ENCODE measurements at places on chromosomes 7 and 10.

GRCh38 chr7:114934713-114935112, 12.8 kb downstream of the MDFIC start:
- DNase-seq, result no peak

DNA sequence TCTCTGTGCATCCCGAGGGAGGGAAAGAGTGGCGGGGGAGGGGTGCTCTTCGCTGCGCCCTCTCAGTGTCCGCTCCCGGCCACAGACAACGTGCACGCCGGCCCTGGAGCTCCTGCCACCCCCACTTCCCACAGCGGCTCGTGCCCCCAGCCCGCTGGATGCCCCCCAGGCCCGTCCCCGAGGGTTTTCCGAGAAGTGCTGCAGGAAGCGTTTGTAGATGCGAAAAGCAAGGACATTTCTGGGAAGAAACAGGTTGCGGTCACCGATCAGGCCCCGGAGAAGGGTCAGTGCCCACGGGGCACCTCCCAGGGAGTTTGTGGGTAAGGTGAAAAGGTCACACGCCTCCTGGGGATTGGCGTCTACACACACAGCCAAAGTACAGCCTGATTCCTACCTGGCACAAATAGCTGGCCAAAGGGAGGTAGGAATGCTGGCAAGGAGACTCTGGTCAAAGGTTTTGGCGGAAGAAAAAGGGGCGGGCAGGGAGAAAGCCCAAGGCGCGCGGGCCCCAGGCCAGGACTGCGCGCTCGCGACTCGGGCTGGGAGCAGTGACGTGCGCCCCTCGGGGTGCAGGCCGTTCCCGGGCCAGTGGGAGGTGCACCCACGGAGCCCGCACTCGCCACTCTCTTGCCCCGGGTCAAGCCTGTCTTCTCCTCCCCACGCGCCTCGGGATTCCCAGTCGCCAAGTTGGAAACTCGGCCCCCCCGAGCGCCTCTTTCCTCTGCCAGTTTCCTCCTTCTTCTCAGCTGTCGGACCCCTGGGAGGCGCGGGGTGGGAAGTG, 1.5 kb upstream of the NRP1 start:
- DNase-seq, result no peak

DNA sequence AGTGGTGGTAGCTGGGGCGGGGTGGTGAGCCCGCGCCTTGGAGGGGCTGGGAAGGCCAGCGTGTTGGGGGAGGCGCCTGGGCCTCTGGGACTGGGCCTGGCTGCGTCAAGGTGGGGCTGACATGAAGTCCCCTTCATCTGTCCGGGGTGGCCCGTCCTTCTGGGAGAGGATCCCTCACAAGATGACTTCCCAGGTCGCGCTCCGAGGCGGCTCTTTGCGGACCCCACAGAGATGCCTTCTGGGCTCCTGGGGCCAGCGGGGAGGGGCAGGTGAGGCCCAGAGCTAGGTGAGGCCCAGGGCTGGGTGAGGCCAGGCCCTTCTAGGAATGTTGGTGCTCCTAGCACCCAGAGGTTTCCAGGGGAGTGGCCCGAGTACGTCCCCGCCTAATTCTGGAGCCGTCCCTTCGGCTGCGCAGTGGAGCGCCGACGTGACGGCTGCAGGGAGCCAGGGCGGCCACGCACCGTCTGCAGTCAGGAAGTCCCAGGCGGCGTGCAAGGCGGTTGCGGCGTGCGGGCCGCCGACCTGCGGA, 58.2 kb upstream of the NUPR2 start:
- DNase-seq, result no peak

DNA sequence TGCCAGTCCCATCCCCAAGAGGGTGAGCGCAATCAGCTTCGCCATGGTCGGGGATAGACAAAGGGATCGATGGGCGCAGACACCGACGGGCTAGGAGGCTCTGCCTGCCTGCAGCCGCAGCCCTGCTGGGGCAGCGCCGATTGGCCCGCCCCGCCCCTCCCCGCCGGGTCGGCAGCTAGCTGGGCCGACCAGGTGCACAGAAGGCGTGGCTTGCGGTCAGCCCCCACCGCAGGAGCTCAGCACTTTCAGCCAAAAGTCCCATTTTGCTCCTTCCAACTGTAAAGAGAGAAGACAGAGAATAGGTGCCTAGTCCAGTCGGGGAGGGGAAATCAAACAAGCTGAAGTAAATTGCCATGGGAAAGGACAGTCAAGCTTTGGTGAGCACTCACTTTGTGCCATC, at the start of gene PON1:
PON1 (minus strand) TSS at position 102 of the 400 bp plus-strand sequence; CDS start at position 45, 57 bp downstream.
- DNase-seq, result no peak

GRCh38 chr10:74927701-74928100, 101.3 kb downstream of the KAT6B start:
- no peak for DNase-seq

- no peak for DNase-seq
Measured at GRCh38 chr7:159062569-159062968, 82.1 kb downstream of the VIPR2 start.

DNA sequence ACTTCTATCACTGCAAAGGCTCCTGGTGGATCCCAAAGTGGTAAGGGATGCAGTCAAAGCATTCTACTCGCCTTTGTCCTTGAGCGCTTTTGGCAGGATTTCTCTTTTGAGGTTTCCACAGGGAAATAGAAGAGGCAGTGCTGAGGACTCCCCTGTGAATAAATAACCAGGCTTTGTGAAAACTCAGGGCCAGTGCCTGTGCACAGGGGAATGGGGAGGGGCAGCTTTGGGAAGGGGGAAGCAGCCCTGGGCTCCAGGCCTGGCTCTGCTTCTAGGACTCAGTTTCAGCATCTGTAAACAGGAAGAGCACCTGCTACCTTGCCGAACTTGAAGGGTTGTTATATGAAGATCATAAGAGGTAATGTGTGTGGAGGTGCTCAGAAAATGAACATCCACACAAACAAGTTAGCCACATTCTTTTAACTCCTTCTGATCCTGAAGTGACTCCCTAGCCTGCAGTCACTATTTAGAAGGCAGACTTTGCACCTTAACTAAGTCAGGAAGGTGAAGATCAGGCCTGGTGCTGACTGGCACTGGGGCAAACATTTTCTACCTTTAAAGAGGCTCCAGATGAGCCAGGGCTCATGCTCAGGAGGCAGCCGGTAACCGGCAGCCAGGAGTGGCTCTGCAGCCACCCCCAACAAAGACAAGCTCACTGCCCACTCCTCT, 22.5 kb upstream of the MMP21 start:
- DNase-seq, result no peak

DNA sequence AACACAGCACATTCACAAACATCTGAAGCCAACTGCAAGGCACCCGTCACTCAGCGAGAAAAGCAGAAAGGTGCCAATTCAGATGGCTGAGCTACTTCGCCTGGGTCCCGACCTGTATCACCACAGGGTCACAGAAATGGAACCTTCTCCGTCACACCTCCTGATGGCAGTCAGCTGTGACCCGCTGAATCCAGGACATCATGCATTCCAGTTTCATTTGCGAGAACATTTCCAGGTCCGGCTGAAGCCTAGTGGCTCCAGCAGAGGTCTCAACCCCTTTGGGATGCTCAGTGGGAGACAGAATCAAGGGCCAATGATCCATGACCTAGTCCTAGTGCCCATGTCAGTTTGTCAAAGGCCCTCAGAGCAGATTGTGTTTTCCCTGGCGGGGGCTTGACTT, 193.6 kb upstream of the KLF14 start:
- DNase-seq, result no peak

DNA sequence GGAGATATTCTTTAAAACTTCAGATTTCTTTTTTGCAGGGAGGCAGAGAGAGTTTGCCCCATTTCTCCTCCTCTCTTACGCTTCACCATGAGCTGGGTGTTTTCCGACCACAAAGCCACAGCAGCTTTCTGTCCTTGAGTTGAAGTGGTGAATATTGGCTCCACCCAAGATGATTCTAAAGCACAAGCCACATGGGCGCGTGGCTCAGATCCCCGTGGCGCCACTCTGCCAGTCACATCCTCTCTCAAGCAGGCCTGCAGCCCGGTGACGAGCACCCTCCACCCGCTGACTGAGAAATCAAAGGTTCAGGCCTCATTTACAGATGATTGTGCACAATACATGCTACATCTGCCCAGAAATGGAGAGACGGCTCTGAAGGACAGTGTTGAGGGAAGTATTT, 27.6 kb upstream of the RNF32 start:
- no peak for DNase-seq

GRCh38 chr10:86601956-86602602, 52.3 kb upstream of the OPN4 start:
- DNase-seq, result no peak

GRCh38 chr10:103569896-103570295, 76.4 kb downstream of the NEURL1 start:
- DNase-seq, result no peak

GRCh38 chr7:156903232-156903909, 10.4 kb upstream of the LMBR1 start:
- no peak for DNase-seq

DNA sequence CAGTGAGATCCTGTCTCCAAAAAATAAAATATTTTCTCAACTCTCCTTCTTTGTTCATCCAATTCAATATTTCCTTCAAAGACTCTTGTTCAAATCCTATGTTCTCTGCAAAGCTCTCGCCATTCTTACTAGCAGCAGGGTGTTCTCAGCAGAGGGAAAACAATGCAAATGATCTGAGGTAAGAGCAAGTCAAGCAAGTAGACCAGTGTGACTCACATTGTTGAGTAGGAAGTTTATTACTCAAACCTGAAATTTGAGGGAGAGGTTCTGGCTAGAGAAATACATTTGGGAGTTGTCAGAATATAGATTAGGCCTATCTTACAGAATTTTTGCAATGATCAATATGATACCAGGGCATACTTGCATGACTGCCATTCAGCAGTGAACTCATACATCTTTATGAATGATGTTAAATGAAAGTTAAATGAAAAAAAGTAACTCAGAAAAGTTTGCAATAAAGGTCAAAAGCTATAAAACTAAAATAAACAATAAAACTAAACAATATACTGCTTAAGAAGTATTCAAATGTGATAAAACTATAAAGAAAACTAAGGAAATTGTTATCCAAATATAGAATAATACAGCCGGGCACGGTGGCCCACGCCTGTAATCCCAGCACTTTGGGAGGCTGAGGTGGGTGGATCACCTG, 5.8 kb downstream of the IDE start:
- DNase-seq, result no peak

- DNase-seq, result no peak
Measured at GRCh38 chr7:128132426-128133069, 101.3 kb upstream of the LRRC4 start.

- no peak for DNase-seq
Measured at GRCh38 chr10:75751232-75751631, 319.8 kb downstream of the LRMDA start.

DNA sequence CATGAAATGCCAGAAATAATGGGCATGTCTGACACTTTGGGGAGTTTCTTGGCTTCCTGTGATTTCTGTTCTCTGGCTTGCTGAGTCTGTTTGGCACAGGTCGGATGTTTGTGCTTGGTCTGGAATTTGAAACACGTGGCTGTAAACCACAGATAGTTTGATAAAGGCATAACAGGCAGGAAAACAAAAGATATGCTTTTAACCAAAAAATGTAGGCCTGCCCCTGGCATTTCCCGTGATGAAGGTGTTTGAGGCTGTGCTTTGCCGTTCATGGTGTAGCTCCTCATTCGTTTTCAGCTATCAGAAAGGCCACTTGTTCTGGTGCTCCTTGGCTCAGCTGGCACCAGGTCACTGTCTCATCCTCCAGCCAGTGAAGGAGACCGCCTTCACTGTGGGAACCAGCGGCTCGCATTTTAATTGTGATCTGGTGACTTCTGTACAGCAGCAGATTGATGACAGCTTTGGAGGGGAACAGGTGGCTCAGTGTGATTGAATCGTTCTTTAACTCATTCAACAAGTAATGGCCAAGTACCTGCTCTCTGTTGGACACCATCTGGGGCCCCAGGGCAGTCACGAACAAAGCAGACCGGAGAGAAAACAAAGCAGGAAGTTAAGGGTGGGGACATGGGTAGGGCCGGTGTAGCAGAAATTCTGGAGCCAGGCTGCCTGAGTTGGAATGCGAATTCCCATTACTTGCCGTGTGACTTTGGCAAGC, 111.5 kb downstream of the CCNY start:
- DNase-seq, result peak; percentile 23

- peak; percentile 26 for DNase-seq
Measured at GRCh38 chr10:34168439-34168838, 646.7 kb downstream of the PARD3 start.

DNA sequence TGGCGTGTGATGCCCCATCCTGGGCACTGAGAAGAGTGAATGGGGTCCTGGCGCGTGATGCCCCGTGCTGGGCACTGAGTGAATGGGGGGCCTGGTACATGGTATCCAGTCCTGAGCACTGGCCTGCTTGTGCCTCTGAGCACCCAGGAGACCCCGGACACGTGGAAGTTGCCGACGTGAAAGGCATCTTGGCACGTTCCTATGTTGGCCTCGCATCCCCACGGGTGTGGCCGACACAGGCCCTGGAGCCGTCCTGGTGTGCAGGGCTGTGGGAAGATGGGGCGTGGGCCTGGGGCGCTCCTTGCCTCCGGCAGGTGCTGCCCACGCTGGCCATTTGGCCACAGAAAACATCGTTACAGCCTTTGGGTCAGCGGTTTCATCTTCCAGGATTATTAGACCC, 35.5 kb downstream of the CFAP46 start:
- no peak for DNase-seq

DNA sequence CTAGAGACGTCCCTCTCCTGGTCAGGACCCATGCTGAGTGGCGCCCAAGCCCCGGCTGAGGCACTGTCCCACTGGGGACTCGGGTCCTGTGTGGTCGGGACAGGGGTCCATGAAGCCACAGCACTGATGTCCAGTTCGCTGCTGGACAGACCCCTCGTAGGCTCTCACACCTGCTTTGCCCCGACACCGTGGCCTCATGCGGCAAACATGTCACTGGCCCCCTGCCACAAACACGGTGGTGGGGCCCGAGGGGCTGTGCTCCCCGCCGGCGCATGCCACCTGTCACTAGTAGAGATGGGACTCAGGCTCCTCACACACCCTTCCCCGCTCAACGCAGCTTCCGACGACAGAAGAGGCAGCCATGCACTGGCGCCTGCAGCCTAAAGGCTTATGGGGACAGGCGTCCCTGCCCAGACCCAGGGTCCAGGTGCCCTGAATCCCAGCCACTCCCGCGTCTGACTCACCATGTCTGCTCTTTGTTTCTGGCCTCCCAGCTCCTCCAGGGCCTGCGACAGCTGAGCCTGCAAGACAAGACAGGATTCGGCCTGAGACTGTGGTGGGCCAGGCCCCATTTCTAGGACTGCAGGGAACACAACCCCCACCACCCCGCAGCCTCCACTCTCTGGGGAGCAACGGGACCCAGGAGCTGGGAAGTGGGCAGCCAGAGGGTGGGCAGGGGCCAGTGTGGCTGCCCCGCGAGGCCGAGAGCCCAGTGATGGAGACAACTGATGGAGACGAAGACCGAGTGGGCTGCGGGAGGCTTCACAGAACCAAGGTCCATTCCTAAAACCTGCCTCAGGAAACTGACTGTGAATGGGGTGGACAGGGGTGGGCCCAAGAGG, 230.9 kb downstream of the MAD1L1 start:
- no peak for DNase-seq

- DNase-seq, result no peak
Measured at GRCh38 chr10:17805921-17806577, 3.1 kb upstream of the MRC1 start.

DNA sequence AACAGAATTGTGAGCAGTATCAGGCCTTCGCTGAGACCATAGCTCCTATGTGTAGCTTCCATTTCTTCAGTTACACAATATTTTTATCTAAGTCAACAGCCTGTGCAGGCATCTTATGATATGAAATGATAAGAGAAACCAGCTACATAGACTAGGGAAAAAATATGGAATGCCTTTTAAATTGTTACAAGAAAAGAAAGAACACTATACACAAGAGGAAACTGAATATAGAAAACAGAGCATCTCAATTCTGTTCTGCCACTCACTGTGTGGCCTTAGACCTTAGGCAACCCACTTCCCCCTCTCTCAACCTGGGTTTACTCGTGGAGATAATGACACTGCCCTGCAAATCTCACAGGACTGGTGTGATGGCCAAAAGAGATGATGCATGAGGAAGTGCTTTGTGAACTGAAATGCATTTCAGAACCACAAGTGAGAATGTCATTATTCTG, 132.9 kb downstream of the LRRN3 start:
- no peak for DNase-seq

Data from NCI-H1105 (cell line).